ENCODE measurements at places on chromosomes 7 and 10.

DNA sequence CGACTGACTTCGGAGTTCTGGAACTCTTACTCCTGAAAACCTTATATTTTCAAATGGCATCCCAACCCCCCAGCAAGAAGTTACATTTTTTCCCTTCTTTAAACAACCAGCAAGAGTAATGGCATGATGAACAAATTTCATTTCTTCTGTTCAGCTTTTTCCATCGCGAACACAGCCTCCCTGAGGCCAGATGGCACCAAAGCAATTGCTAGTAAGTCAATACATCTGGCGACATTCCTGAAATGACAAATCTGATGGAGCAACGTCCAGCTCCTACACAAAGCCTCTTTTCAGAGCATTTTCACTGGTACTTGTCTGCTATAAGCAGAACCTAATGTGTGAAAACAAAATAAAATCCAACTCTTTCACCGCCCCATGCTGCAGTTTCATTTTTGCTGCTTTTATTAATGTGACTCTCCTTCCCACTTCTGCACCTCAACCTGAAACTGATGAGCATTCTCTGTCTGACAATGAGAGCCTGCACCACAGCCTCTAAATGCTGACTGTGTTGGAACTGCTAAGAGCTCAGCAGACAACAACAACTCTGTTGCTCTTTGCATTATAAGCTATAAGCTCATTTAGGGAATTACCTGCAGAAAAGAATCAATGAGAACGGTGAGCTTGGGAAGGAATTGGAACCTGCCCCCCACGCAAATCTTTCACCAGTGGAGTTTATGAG lies 229.8 kb downstream of the FGFR2 start:
- no peak for DNase-seq

GRCh38 chr10:102167861-102168260 lies 15.7 kb downstream of the NOLC1 start:
- no peak for DNase-seq

DNA sequence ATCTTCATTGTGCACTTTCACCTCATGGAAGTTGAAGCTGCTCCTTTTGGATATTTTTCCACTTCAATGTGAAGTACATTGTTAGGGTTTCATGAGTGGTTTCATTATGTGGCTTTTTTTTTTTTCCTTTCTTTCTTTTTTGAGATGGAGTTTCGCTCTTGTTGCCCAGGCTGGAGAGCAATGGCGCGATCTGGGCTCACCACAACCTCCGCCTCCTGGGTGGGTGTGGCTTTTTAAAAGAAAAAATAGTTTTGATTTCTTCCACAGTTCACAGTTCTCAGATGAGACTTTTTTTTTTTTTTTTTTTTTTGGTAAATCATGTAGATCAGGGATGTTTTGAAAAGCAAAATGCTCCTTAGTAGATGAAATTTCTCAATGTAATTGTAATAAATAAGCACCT lies 652.3 kb upstream of the ANKRD30A start:
- no peak for DNase-seq

DNA sequence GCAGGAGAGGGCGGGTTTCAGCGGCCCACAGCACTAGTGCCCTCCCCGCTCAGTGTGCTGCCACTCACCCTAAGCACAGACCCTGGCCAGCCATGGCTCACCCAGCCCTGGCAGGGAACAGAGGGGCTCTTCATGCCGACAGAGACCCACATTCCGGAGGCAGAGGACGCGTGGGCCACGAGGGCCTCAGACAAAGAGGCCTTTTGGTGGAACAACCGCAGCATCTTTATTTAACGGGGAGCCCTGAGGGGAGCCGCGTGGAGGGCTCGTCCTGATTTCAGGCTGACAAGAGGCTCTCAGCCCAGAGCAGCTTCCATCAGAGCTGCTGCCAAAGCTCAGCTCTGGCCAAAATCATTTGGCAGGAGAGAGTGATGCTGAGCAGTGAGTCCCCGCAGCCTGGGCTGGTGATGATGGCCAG lies 127.8 kb downstream of the SH3PXD2A start:
- DNase-seq, result no peak

DNA sequence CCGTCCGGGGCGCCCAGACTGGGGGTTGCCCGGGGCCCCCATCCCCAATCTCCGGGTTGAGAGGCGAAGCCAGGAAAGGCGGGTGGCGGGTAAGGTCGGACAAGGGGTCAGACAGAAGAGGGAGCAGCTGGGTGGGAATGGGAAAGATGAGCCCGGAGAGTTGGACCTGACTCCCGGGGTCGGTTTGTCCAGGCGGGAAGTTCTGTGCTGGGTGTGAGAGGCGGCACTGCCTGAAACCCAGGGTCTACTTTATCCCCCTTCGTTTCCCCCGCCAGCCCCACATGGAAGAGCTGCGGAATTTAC lies 675 bp downstream of the SLC4A2 start:
- DNase-seq, result no peak

GRCh38 chr7:101399759-101400158 lies 37.1 kb downstream of the COL26A1 start:
- DNase-seq, result no peak

DNA sequence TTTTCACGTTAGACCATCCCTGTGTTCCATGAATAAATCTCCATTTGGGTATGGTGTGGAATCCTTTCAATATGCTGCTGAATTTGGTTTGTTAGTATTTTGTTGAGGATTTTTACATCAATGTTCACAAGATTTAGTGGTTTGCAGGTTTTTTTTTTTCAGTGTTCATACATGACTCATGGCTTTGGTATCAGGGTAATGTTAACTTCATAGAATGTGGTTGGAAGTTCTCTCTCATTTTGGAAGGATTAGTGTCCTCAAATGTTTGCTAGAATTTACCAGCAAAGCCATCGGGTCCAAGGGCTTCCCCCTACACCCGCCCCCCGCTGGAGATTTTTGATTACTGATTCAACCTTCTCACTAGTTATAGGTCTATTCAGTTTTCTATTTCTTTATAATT lies 398.0 kb downstream of the NXPH1 start:
- DNase-seq, result no peak

- DNase-seq, result no peak
These were observed 242.6 kb upstream of the HGF start for GRCh38 chr7:82012453-82012852.

DNA sequence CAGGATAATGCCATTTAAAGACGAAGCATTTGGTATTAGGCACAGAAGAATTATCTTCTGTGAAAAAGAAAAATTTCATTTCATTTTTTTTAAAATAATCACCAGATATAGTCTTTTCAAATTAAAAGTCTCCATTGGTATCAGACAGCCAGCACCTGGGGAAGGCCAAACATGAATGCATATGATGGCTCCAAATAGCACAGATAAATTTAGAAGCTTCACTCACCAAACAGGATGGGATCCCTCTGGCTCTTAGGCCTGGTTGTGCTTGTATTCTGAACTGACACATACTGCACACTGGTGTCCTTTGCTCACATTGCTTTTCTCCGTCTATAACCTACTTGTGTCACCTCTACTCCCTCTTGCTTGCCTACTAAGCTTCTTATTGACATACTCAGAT lies 169.5 kb upstream of the CHRM2 start:
- DNase-seq, result no peak

- no peak for DNase-seq
These were observed 3.8 kb downstream of the PRAP1 start for GRCh38 chr10:133350950-133351329.

GRCh38 chr7:90965211-90965610 lies 299.0 kb upstream of the FZD1 start:
- DNase-seq, result no peak

DNA sequence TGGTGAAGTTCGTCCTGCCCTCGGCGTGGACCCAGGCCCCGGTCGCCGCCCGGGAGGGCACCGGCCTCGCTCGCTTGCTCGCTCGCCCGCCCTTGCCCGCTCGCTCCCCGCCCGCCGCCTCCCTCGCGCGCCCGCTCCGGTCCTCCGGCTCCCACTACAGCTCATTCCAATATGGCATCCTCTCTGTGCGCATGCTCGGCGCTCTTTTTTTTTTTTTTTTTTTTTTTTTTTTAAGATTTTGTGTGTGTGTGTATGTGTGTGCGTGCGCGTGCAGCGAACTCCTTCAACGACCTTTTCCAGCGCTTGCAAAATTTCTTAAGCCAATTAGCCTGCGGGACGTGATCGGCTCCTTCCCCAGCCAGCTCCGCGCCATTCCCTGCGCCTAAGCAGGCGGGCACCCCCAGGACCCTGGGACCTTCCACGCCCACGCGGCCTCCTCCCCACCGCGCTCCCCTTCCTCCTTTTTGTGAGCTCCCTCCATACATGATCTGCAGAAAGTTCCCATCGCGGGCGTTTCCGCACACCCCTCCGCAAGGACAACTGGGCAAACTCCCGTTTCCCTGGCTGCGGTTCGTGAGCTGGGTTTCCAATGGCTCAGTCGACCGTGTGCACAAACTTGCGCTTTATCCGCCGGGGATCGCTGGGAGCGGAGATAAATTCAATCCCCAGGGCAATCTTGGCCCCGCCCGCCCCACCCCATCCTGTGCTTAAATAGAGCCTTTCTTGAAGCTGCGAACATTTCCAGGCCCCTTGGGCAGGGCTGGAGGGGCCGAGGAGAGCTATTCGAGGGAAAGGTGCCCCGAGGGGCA lies at the start of gene SFMBT2:
SFMBT2 (minus strand) TSS at position 173 of the 809 bp plus-strand sequence. CDS start 29,136 bp downstream, outside the sequence.
- no peak for DNase-seq

GRCh38 chr7:121123032-121123431 lies 134.5 kb downstream of the CPED1 start:
- DNase-seq, result no peak

GRCh38 chr7:130417213-130417612 lies 23.6 kb downstream of the CEP41 start:
- DNase-seq, result no peak

GRCh38 chr10:119431034-119431772 lies 111.3 kb downstream of the RGS10 start:
- no peak for DNase-seq

DNA sequence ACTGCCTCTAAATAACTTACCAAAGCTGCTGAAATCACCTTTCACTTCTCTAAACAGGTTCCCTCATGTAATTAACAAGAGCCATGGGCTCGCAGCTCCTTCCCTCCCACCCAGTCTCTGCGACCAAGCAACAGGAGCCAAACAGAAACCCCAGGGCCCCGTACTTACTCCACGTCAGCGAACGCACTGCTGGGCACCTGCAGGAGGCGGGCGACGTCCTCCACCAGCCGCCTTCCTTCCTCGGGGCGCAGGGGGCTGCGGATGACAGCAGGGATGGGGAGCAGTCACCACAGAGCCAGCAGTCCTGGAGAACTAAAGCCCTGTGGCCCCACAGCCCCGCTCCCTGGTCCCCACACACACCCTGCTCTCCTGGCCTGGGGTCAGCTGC lies 477.0 kb downstream of the PTPRN2 start:
- DNase-seq, result no peak

DNA sequence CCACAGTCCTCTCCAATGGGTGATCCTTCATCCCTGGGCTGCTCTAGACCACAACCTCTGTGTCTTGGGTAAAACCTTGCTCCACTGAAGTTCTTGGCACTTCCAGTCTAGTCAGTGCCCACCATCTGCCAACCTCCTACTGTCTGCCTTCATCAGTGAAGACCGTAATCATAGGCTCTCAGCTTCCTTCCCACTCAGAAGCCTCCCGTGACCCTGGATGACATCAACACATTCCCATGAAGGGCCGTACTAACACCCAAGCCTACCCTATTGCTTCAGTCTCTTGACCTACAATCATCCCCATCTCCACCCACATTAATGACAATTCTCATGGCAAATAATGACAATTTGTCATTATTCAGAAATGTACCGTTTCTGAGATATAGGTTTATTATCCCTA lies 27.6 kb upstream of the GARS1 start:
- no peak for DNase-seq

DNA sequence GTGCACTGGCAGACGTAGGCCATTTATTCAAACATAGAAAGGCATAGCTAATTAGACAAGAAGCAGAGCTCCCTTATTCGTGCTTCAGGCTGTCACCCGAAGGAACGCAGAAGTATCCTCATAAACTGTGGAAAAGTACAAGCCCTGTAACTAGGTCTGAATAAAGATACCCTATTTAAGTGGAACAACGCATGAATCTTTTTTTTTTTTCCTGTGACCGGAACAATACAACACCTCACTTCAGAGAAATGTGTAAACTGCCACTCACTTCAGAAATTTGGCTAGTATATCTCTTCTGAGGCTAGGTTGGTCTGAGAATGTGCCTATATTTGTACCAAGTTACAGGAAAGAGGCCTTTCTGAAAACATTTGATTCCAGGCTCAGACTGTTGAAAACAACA lies 8.0 kb upstream of the CSTF2T start:
- DNase-seq, result no peak

DNA sequence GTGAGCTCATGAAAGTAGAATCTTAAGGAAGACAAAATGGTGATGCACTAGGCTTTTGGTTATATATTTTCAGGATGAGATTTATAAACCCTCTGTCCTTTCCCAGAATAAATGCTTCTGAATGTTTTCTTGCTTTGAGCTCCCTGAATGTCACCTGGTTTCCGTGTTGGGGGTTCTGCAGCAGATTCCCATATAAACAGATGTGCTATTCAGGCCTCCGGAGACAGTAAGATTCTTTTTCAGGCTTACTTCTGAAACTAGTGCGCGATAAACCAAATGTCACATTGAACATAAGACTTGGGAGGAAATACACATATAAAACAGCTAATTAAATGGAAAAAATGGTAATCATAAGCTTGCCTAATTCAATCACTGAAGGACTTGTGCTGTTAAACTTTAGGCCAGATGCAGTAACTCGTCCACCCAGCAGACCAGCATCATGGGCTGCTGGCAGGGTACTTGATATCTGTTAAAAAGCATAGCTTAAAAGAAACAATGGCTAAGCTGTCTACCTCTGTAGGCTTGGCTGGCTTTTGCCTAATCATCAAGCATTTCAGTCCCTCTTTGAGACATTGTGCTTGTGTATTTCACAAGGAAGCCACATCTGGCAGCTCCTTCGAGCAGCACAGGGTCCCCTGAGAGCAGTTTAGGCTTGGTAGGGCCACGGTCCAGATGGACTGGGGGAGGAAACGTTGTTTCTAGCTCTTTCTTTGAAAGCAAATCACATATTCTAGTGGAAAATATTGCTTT lies 281.2 kb upstream of the KIAA1217 start:
- DNase-seq, result no peak

- DNase-seq, result no peak
These were observed 78.6 kb downstream of the TNS3 start for GRCh38 chr7:47503281-47503680.

DNA sequence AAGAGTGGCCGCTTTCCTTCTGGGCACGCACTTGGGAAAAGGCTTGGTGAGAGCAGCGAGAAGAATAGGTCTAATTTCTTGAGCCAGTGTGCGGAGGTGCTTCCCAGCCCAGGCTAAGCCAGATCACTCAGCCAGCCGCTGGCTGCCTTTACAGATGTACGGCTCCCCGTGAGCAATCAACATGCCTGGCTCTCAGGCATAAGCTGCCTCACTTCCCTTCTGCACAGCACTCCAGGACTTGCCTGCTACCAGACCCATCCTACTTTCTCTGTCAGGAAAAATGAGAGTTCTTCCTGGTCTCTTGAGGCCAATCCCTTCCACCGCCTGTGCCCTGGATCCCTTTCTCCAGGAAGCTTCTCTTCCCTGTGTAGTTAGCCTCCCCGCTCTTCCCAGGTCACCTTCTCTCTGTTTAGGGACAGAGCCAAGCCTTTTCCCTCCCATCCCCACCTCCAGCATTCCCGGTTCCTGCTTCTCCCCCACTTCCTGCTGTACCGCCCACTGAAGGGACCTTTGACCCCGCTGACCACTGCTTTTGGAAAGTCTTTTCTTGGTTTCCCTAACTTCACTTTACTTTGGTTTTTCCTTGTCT lies 1.1 kb upstream of the ACTR3C start:
- DNase-seq, result no peak

- no peak for DNase-seq
These were observed 55.7 kb upstream of the PRSS58 start for GRCh38 chr7:142313528-142313927.

Measured in NCI-H345 (cell line).